H1 (cell line): ENCODE measurements at places on chromosomes 11 and 22. TPM values are rescaled to one million over a fixed set of nuclear protein-coding genes. Genes with fewer than 3 reads are reported as not detected.
A peak's percentile ranks its signal among the peaks of the same experiment; 100 is the strongest.

DNA sequence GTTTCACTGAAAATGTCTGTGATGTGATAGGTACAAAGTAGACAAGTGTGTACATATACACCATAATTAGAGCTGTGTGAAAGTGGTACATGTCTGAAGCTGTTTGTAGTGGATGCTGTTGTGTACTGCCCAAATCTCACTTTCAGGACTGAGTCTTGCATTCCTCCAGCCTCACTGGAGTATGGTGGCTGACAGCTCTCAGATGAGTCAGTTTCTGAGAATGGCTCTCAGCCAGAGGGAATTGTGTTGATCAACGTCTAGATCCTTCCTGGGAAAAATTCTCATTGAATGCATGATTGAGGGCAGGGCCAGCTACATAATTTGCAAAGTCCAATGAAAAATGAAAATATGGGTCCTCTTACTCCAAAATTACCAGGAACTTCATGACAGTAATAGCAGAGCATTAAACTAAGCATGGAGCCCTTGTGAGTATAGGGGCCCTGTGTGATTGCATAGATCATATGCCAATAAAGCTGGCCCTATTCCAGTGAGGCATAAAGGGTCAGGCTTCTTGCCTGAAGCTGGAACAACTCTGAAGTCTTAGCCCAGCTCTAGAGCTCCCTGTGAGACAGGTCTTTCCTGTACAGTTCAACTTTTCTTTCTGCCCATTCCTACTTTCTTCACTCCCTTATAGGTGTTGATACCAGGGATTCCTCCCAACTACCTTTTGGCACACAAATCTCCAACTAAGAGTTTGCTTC, 10.8 kb upstream of the CYP2R1 start:
- no peak for DNase-seq

NAALAD2 gene
- 2.1 and 2.6 TPM in 2 replicates for polyA plus RNA-seq

DNA sequence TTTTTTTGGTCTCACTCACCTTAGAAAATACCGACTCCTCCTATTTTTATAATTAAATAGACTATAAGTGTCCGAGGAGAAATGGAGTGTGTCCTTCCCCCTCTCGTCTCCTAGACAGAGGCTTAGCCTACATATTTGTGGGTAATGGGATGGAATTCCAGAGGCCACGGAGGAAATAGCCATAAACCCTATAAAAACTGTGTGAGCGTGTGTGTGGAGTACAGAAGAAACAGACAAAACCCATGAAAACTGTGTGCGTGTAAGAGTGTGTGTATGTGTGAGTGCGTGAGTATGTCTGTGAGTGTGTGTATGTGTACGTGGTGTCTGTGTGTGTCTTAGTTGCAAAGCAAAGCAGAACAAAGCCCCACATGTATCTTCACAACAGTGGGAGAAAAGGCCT, 883.5 kb downstream of the OPCML start:
- no peak for DNase-seq

DNA sequence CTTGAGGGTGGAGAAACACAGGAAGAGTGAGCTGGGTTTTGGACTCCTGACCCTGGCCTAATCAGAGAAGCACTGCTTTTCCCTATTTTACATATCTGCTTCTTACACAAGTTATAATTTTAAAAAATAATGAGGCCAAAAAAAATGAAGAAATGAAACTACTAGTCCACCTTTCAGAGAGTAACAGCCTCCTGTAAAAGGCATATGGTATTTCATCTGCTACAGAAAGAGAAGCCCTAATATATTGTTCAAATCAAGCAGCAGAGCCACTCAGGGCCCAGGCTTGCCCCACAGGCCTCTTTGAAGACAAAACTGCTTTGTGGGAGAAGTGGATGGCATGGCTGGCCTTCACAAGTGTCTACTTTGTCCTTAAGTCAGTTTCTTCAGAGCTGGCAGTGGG, 10.0 kb downstream of the DIXDC1 start:
- DNase-seq: no peak

DNA sequence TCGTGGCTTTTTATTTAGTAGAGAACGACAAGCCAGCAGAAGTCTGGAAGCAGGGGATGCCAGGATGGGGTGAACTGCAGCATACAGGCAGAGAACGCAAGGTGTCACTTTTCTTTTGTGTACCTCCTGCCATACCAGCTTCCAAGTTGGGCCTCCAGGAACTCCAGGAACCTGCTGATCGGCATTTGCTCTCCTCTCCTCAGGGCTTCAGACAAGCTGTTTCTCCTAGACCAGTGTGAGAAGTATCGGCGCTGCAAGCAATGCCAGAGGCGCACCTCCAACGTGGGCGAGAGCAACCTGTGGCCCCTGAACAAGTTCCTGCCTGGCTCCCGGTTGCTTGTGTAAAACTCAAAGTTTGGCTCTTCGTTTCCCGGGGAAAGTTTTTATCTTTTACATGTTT, 47.7 kb downstream of the CCDC81 start:
- no peak for DNase-seq

DNA sequence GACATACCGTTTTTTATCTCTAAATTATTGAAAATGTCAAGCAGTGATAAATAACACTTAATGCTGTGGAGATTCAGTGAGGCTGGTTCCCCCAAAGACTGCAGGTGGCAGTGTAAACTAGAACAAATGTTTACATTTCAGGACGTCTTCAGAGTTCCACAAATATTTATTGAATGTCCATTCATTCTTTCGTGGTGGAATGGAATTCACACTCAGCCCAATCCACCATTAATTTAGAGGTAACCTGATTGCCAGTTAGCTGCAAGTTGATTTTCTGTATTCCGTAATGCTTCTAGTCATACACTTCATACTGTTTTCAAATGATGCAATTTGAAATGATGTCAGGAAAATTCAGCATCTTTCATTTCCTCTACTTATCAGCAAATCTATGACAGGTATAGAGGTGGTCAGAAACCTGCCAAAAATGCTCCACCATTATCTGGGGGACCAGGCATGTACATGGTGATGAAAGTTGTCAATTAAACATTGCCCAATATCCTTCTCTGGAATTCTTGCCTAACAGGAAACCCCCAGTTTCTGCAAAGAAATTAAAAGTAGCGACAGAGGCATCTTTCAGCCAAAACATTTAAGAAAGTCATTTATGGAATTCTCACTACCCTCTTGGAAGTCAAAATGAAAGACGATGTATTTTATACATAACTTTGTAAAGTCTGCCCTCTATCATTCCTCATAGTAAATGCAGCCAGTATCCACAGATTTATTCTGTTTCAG, 94.3 kb upstream of the BMAL1 start:
- DNase-seq: no peak

TNNT3 gene
- not detected in 2 replicates for polyA plus RNA-seq

DNA sequence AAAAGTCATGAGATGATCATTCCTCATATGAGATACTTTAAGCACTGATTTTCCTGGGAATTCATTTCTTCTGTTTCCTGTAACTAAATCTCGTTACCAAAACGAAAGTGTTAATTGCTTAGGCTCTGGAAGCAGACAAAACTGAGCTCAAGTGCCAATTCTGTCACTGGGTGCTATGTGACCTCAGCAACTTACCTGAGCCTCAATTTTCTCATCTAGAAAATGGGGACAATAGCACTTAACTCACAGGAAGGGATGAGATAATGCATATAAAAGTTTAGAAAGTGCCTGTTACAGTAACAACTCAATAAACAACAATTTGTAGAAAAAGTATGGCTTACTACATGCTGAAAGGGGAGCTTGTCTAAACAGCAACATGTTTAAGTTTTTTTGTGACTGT, 170.2 kb upstream of the MTMR2 start:
- no peak for DNase-seq

DNA sequence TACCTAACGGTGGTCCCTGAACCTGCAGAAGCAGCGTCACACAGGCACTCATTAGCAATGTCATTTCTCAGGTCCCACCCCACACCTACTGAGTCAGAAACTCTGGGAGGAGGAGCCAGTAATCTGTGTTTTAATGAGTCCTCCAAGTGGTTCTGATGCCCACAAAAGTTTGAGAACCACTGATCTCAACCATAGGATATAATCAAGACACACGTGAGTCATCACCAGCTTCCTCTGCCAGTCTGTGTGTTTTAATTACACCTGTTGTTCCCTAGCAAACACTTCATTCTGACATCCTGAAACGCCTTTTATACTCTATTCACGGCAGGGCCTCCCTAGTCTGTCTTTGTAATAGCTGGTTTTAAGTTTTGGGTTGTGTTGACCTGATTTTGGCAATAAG, 5.8 kb downstream of the TECTA start:
- no peak for DNase-seq

GRCh38 chr22:45848904-45849303, 128.1 kb downstream of the WNT7B start:
- DNase-seq: no peak

- peak; percentile 65 for DNase-seq
Observed at GRCh38 chr11:74849525-74850391, 99.1 kb downstream of the XRRA1 start.

DNA sequence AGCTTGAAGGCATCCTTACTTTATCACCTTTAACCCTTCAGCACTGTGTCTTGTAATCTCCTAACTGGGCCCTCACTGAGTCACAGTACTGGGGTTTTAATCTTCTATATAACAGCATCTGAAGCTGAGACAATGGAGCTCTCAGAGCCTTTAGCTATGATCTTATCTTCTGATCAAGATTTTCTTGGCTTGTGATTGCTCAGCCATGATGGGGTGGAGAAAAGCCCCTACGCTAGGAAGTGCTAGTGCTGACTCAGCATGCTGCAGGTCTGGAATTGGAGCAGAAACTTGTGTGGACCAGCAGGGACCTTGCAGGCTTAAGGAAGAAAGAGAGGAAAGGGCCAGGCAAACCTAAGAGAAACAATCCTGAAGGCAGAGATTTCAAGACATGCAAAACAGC, 71.7 kb upstream of the EED start:
- no peak for DNase-seq

- no peak for DNase-seq
Observed at GRCh38 chr11:102836290-102836875, 7.0 kb downstream of the MMP3 start.

DNA sequence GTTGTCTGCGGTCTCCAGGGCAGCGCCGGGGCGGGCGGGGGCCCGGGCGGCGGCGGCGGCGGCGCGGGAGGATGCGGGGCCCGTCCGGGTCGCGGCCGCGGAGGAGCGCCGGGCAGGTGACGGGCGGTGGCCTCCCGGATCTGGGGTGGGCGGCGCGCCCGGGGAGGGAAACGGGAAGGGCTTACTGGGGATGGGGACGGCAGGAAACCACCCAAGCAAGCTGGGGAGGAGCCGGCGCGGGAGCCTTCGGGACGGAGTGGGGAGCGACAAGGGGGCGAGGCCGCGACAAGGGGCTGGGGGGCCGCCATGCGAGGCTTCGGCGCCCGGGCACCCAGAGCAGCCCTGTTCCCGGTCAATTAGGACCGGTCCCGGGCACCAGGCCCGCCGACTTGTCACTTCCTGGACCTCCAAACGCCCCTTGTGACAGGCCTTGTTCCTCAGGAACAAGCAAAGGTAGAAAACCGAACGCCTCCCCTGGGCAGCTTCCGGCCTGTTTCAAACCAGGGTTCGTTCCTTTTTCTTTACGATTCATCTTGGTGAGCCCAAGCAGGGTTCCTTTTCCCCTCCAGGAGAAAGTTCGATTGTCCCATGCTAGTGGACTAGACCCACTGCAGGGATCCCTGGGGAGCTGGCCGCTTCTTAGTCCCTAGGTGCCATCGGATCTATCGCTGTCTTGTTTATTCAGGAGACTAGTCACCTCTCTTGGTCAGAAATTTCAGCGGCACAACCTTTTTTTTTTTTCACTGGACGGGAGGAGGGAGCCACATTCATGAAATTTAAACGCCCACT, 492 bp downstream of the JHY start:
- peak; percentile 78 for DNase-seq

DNA sequence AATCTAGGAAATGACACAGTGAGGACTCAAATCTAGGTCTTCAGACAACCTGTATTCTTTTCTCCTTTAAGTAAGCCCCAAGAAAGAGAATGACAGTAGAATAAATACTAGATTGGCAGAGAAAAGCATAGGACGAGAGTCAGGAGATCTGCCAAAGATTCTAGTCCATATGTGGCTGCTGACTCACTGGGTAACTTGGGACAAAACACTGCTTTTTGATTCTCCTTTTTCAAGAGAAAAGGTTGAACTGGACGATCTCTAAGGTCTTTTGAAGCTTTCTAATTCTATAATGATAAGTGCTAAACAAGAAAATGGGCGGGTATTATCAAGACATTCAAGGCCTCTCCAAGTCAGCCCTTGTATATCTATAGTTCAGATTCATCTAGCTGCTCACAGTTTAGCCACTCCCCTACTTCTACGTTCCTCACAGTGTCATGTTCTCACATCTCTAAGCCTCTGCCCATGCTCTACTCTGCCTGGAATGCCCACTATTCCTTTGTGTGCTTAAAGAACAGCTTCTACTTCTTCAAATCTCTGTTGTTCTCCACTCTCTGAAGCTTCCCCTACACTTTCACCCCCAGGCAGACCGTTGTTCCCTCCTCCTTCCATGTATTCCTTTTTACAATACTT, 53.0 kb downstream of the RELT start:
- DNase-seq: no peak

TRIM44 gene
- polyA plus RNA-seq: 13.9 and 14.1 TPM in 2 replicates

DNA sequence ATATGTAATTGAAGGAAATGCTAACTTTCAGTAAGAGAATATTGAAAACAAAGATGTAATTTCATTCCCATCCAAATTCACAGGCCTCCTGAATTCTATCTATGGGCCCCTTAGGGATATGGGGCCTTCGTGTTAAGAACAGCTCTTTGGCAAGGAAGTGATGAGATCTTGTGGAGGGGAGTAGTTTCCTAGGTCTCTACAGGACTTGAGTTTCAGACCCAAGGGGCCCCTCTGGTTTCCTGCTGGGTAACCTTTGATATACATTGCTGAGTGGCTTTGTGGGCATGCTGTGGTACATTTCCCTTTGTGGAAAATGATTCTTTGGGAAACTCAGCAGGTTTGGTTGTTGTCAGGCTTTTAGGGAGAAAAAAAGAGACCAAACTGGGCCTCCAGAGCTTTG, 6.2 kb downstream of the STIM1 start:
- no peak for DNase-seq

DNA sequence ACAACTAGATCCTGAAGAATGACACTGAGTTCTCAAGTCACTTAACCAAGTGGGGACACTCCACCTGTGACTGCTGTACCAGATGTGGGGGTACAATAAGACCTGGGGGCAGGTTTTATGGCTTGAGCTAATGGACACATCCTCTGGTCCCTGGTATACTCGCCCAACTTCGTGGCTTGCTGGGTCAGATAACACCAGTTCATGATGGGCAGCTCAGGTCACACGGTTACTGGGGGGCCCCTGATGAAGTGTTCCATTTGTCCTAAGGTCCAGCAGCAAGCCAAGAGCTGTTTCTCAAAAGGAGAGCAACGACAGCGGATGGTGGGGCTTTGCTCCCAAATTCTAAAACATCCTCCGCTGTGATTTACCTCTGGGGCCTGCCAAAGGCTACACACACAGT, 1368.4 kb downstream of the BRD1 start:
- DNase-seq: no peak

RAC2 gene
- 4.3 and 6.1 TPM in 2 replicates for polyA plus RNA-seq
